ENCODE measurements at places on chromosomes 5 and 9.

- peak; percentile 6 for DNase-seq
Observed at GRCh38 chr5:180071531-180072255, at the start of gene RNF130. Gene RNF130, minus strand, starts transcription at chr5:180071759. Its CDS starts 57 bp downstream, at chr5:180071702.

- no peak for DNase-seq
Observed at GRCh38 chr9:23438299-23438907, 387.6 kb downstream of the ELAVL2 start.

GRCh38 chr9:89340332-89340731 is 22.0 kb downstream of the SECISBP2 start:
- DNase-seq: no peak

- no peak for DNase-seq
Observed at GRCh38 chr9:112409758-112410157, 29.9 kb downstream of the HSDL2 start.

- DNase-seq: no peak
Observed at GRCh38 chr9:135070198-135070951, 17.1 kb upstream of the OLFM1 start.

- DNase-seq: no peak
Observed at GRCh38 chr9:132945186-132946130, 1.0 kb upstream of the TSC1 start.

GRCh38 chr5:30414078-30414477 is 779.4 kb upstream of the CDH6 start:
- DNase-seq: no peak

DNA sequence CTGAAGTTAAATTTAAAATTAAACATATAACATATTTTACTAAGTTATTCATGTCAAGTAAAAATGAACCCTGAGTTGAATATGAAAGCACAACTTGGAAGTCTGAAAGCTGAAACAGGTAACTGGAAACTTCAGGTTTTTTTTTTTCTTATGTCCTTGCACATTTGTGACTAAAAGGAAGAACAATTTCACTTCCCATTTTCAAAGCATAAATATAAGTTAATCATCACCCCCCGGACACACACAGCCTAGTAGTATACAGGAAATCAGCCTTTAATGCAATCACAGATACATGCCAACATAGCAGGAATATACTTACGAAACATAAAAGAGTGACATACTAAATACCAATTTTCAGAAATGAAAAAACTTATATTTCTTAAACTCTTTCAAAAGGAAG is 225.9 kb downstream of the RFX3 start:
- DNase-seq: no peak

DNA sequence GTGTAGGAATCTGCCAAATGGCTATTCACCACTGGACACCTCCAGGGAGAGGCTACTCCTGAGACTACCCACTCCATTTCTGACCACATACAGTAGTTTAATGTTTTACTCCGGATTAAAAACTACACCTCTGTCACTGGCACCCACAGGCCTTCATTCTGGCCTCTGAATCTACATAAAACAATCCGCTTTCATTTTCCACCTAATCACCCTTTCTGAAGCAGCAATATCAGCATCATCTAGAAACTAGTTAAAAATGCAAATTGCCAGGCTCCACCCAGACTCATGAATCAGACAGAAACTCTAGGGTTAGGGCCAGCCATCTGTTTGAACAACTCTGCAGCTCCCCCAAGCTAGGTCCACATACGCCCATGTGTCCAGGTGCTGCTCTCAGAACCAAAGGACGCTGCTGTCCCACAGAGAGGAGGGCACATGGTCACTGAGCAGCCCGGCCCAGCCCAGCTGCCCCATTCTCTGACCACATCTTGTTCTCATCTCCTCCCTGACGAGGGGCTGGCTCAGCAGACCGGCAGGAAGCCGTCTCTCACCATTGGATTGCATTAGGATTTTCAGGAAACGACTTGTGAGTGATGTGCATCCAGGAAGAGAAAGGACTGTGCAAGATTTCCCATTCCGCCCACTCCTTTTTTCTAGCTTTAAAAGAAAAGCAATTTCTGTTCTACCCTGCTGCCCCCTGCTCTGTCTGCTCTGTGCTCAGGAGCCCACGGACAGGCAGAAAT is 34.7 kb downstream of the ADAM19 start:
- no peak for DNase-seq

- no peak for DNase-seq
Observed at GRCh38 chr5:115947260-115947659, 15.0 kb upstream of the LVRN start.

- no peak for DNase-seq
Observed at GRCh38 chr9:135910757-135911156, 3.4 kb upstream of the CAMSAP1 start.
